ENCODE measurements at places on chromosomes 11 and 22. TPM values are rescaled to one million over a fixed set of nuclear protein-coding genes. Genes with fewer than 3 reads are reported as not detected.

TMEM123 gene
- 68.7 TPM for polyA plus RNA-seq

GRIK4 gene
- not detected for polyA plus RNA-seq

KIRREL3 gene
- not detected for polyA plus RNA-seq

IGF2 gene
- not detected for polyA plus RNA-seq

OR10G8 gene
- not detected for polyA plus RNA-seq

SOX6 gene
- polyA plus RNA-seq = not detected

MMP7 gene
- polyA plus RNA-seq = not detected

P2RX6 gene
- not detected for polyA plus RNA-seq

SLN gene
- not detected for polyA plus RNA-seq

- DNase-seq = peak; percentile 57
Measured at GRCh38 chr11:8331767-8332166, 68.1 kb upstream of the LMO1 start.

- no peak for DNase-seq
Measured at GRCh38 chr11:72203163-72203562, 11.2 kb downstream of the FOLR1 start.

GRCh38 chr11:129375751-129376657 lies at the start of gene BARX2:
TSS of gene BARX2 (plus strand) at chr11:129375848. CDS start at chr11:129376036, 188 bp downstream.
- DNase-seq = no peak

GRCh38 chr11:86209806-86210657 lies 34.5 kb upstream of the EED start:
- no peak for DNase-seq

DNA sequence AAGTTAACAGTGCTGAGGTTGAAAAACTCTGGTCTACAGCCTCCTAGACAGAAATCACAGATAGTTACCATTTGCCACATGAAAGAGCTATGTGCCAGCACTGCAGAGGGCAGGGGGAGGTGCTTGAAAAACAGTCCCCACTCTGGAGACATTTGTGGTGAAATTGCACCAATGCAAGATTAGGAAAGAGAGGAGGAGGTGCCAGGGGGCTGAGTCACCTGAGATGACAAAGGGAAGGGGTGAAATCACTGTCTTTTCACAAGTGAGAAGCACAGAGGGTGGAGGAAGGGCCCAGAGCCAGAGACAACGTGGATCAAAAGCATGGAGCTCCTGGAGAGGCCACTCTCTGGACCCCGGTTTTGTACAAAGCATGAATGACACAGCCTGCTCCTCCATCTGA lies 196.3 kb downstream of the BUD13 start:
- DNase-seq = no peak

DNA sequence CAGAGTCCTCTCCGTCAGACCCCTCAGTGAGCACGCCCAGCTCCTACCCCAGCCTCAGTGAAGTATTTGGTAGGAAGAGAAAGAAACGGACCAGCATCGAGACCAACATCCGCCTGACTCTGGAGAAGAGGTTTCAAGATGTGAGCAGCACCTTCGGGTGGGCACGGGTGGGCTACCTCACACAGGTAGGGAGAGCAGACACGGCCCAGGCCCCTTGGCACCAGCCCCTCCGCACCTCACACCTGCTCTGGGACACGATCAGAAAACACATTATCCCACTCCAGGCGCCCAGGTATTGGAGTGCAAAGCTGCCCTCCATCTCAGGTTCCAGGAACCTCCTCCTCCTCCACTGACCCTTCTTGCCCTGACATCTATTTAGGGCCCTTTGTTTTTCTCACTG lies 17.6 kb upstream of the TLCD5 start:
- DNase-seq = no peak

GRCh38 chr11:73087730-73088129 lies 54.4 kb downstream of the FCHSD2 start:
- peak; percentile 60 for DNase-seq

- no peak for DNase-seq
Measured at GRCh38 chr11:15485432-15485831, 370.7 kb downstream of the INSC start.

DNA sequence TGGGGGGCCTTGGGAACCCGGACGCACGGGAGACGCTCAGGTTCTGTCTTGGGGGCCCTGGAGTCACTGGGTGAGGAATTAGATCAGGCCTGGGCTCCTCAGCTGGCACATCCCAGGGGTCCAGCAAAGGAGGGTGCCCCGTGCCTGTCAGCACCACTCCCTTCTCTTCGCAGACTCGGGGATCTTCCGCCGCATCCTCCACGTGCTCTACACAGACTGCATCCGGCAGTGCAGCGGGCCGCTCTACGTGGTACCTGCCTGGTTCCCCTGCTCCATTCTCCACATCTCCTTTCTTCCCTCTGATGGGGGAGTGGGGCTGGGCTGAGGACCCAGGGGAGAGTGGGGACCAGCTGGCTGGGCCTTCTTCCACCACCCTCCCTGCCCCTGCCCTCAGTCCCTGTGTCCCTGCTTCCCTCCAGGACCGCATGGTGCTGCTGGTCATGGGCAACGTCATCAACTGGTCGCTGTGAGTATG lies 6.7 kb upstream of the TAGLN start:
- no peak for DNase-seq

DNA sequence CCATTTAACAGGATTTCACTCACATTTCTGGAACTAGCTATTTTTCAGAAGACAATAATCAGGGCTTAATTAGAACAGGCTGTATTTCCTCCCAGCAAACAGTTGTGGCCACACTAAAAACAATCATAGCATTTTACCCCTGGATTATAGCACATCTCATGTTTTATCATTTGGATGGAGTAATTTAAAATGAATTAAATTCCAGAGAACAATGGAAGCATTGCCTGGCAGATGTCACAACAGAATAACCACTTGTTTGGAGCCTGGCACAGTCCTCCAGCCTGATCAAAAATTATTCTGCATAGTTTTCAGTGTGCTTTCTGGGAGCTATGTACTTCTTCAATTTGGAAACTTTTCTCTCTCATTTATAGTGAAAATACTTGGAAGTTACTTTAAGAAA lies 9.2 kb downstream of the PRSS23 start:
- DNase-seq = no peak

- DNase-seq = no peak
Measured at GRCh38 chr22:27784120-27784475, 17.5 kb downstream of the MN1 start.

DNA sequence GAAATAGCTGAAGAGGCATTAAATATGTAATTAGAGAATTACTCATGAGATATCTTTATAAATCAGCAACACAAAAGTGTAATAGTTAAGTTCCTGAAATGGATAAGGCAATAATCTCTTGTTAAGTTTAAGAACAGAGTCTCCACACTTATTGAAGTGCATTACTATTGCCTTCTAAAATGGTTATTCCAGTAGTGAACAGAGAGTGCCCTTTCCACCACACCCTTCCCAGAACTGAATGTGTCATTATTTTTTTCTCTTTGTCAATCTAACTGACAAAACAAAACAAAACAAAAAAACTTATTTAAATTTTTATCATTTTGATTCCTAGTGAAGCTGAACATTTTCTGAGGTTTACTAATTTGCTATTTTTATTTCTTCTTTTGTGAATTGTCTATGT lies 9.2 kb upstream of the PRRG4 start:
- DNase-seq = no peak

GRCh38 chr11:66360406-66361073 lies 11.0 kb downstream of the SLC29A2 start:
- peak; percentile 2 for DNase-seq

GRCh38 chr11:64652586-64653387 lies 61.8 kb downstream of the SLC22A12 start:
- DNase-seq = peak; percentile 63

- no peak for DNase-seq
Measured at GRCh38 chr11:111976119-111976766, 39.1 kb downstream of the DIXDC1 start.

- DNase-seq = peak; percentile 79
Measured at GRCh38 chr11:62805961-62806441, 761 bp upstream of the NXF1 start.

- DNase-seq = no peak
Measured at GRCh38 chr11:12876340-12876739, 132.8 kb upstream of the RASSF10 start.

GRCh38 chr11:134562941-134563471 lies 151.0 kb upstream of the B3GAT1 start:
- DNase-seq = no peak

- DNase-seq = no peak
Measured at GRCh38 chr11:100774859-100775258, 87.8 kb downstream of the ARHGAP42 start.

DNA sequence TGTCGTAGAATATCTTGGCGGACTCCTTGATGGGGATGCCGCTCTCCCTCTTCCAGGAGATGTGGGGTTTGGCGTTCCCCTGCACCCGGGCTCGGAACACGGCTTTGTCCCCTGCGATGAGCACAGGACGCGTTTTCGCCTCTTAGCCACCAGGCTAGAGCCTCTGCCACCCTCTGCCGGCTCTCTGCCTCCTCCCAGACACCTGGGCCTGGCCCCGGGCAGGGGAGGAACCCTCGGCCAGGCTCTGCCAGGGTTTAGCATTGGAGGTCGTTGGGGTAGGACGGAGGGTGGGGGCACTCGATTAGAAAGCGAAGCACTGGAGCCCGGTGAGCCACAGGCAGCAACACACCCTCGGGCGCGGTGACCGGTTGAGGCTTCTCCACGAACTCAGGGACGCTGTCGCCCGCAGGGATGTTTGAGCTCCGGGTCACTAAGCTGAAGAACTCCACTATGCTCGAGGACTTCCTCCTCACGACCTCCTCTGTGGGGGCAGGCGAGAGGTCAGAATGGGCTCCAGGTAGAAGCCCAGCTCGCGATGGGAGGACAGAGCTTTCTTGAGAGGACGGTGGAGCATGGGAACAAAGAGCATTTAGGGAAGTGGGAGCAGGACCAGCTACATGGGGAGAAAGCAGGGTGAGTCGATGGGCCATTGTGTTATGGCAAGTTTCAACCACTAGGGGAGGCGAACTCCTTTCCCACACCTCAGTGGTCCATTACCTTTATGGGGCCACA lies 4.3 kb downstream of the IGSF22 start:
- peak; percentile 72 for DNase-seq

DNA sequence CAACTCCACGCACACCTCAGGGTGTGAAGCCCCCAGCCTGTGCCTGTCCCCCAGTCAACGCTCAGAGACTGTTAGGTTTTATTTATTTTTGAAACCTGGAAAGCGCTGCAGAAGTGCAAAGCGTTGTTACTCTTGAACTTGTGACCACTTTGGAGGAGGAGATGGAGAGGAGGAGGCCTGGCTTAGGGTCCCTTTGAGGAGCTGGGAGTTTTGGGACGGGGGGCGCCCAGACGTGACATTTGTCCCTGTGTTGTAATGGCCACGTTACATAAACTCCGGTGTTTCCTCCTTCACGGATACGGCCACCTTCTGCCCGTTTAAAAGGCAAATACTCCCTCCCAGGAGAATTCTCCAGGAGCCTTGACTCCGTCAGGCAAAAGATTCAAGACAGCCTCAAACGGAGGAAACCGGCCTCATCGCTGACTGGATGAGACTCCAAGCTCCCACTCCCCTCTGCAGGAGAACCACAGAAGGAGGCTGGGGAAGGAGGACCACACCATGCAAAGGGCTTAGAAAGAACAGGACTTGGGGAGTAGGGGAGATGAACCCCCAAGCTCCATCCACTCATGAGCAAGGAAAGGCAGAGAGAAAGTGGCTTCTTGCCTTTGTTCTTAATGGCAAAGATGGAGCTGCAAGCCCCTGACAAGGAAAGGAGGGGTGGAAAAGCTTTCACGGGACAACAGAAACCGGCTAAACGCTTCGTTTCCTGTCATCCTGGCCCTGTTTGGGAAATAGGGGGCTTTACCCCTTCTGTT lies 630 bp downstream of the PIK3IP1 start:
- DNase-seq = peak; percentile 41

Data from CD14-positive monocyte (primary cell).